Colonic mucosa (tissue), 4 donors: ENCODE measurements at places on chromosomes 5 and 9. TPM values are rescaled to one million over a fixed set of nuclear protein-coding genes. Genes with fewer than 3 reads are reported as not detected.

Gene PCDHB16
- 0.17 TPM for total RNA-seq

Gene C9orf78
- 38.7 TPM for total RNA-seq

Gene RACK1
- 1,403 TPM for total RNA-seq

DNA sequence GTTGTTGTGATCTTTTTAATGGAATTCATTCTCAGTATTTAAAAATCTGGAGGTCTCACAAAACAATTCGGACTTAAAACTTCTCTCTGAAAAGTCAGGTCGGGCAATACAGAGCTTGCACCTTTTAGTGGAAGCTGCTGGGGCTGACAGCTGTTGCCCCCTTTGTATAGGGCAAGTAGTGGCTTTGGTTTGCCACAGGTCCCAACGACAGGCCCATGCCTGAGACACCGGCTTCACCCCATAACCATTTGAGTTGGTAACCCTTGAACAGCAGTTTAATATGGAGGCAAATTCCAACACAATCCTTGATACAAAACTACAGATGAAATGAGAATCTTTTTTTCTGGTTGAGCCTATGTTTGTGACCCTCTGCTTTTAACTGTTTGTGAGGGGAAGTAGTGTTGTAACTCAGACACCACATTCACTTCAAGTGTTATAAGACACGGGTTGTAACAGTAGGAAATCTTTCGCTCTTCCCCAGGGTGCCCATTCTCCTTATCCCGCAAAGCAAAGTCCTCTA lies 752 bp upstream of the GLRX start:
- H3K27me3 ChIP-seq, result no peaks in the 10 kb centered on the region
- no peaks in the 10 kb centered on the region for H3K4me1 ChIP-seq
- peak overlapping the region; percentile 69 for H3K4me3 ChIP-seq

GRCh38 chr5:107204413-107204812 lies 466.3 kb downstream of the EFNA5 start:
- H3K27me3 ChIP-seq, result no peaks in the 10 kb centered on the region
- H3K4me1 ChIP-seq, result no peaks in the 10 kb centered on the region
- no peak overlapping the region for H3K4me3 ChIP-seq
- no peaks in the 10 kb centered on the region for H3K36me3 ChIP-seq

DNA sequence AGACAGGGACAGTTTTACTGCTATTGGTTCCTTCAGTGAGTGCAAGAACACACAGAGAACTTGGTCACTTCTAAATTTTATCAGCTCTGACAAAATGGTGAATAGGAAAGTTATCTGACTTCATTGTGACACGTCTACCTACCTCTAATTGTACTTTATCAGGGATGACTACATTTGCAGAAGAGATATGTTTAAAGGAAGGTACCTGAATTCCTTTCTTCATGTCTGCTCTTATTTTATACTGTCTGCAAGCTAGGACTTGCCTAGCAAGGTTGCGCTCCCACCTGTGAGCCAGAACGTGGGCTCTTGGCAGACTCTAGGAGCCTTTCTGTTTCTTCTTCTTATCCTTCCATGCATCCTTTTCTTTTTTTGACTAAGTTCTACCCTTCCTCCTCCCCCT lies 1.6 kb downstream of the SLC27A6 start:
- no peaks in the 10 kb centered on the region for H3K36me3 ChIP-seq
- H3K4me3 ChIP-seq, result no peak overlapping the region
- no peaks in the 10 kb centered on the region for H3K27me3 ChIP-seq
- H3K4me1 ChIP-seq, result no peaks in the 10 kb centered on the region

DNA sequence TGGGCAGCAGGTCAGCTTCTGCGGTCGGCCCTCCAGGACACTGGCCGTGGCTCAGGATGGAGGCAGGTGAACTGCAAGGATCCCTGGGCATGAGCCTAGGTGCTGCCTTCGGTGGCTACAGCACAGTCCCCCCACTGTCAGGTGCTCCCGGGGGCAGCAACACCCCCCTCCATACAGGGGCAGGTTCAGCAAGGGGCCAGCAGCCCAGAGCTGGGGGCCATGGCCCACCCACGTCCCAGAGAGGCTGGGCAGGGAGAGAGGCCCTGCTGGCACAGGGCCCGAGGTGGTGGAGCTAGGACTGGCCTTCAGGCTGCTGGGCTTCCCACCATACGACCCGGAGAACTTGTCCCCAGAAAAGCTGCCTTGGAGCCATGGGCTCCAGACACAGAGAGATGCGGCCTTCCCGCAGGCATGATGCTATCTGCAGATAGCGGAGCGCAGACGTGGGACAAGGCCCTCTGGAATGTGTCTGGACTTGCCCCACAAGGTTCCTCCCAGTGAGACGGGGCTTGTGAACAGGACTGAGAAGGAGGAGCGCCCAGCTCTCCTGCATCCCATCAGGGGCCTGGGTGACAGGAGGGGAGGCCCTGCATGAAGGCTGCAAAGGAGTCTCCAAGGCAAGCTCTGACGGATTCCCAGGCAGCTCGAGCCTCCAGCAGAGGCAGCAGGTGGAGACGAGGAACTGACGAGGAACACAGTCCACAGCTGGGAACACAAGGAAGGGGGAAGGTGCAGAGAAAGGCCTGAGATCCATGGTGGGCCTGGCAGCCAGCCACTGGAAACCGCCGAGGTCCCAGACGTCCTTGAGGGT lies 111.1 kb downstream of the VAV2 start:
- no peaks in the 10 kb centered on the region for H3K27me3 ChIP-seq
- H3K36me3 ChIP-seq, result no peaks in the 10 kb centered on the region
- H3K27ac ChIP-seq, result no peak overlapping the region
- H3K4me3 ChIP-seq, result no peak overlapping the region
- no peaks in the 10 kb centered on the region for H3K4me1 ChIP-seq
- DNase-seq, result no peak

DNA sequence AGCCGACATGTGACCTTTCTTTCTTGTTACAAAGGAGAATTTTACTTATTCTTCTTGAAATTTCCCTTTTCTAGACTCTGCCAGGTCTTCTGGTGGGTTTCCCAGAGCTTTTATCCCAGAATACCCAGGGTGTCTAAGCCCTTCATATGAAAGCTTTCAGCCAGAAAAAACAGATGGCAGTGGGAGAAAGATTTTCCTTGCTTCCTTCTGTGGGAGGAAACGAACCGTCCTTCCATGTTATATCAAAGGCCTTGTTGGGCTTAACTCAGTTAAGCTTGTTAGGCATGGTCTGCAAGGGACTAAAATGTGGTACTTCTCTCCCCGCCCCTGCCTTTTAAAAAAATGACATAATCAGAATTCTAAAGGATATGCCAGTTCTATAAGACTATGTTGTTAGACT lies 47.5 kb downstream of the SPATA31D1 start:
- no peak overlapping the region for H3K4me3 ChIP-seq
- no peak overlapping the region for H3K27ac ChIP-seq
- H3K4me1 ChIP-seq, result no peaks in the 10 kb centered on the region
- no peaks in the 10 kb centered on the region for H3K36me3 ChIP-seq
- H3K27me3 ChIP-seq, result no peaks in the 10 kb centered on the region

DNA sequence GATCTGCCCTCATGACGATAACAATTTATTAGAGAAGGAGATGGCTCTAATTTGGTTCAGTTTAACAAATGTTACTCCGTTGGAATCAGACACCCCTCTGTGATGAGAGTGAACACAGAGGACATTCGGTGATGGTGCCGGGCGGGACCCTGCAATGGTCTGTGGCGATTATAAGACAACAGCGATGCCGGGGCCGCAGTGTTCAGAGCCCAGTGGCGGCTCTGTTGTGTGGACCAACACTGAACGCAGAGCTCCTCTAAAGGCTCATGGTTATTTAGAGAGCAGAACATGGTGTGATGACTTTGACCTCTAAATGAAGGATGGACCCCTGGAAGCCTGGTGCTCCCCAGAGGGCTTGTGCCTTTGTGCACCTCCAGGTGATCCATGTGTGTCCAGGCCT lies 21.2 kb downstream of the UBE2QL1 start:
- no peaks in the 10 kb centered on the region for H3K27me3 ChIP-seq
- no peak overlapping the region for H3K27ac ChIP-seq
- H3K4me1 ChIP-seq, result no peaks in the 10 kb centered on the region

DNA sequence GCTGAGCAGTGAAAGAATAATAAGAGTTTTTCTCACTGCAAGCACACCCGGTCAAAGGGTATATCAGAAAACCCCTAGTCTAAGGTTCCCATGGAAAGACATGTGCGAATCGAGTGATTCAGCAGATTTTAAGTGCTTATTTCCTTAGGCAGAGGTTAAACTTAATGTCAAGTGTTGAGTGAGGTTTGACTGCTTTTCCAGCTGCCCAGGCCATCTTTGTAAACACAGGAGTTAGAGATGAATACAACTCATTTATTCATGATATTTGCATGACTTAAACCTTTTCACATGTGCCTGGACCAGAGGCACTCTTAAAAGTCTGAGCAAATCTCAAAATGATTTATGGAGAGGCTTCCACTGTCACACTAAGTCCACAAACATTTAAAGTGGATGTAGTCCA lies 137.8 kb upstream of the RGMB start:
- no peak for DNase-seq
- H3K36me3 ChIP-seq, result no peaks in the 10 kb centered on the region
- no peak overlapping the region for H3K27ac ChIP-seq
- no peaks in the 10 kb centered on the region for H3K27me3 ChIP-seq

DNA sequence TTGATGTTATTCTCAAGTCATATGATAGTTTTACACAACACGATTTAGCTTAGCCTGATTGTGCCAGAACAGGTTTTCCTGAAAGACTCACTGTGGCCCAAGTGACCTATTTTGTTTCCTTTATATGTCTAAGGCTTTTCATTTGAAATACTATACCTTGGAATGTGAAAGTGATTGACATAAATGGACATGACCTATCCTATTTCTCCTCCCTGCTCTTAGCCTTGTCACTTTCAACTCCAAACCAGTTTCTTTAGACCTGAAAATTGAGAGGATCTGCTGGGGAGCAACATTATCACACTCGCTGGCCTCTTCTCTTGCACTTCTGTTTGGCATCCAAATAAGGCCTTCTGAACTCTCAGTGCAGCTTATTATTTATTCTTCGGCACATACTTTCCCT lies 496.8 kb downstream of the MAT2B start:
- no peak for DNase-seq
- H3K27me3 ChIP-seq, result no peaks in the 10 kb centered on the region
- H3K4me1 ChIP-seq, result no peaks in the 10 kb centered on the region
- H3K36me3 ChIP-seq, result no peaks in the 10 kb centered on the region
- H3K27ac ChIP-seq, result no peak overlapping the region
- H3K4me3 ChIP-seq, result no peak overlapping the region

- H3K36me3 ChIP-seq, result no peaks in the 10 kb centered on the region
- no peak overlapping the region for H3K27ac ChIP-seq
- DNase-seq, result no peak
- no peak overlapping the region for H3K4me3 ChIP-seq
- H3K27me3 ChIP-seq, result no peaks in the 10 kb centered on the region
Observed at GRCh38 chr9:123248630-123249029, 19.8 kb downstream of the STRBP start.

GRCh38 chr5:95081982-95082381 lies 202.9 kb downstream of the MCTP1 start:
- no peak for DNase-seq
- no peaks in the 10 kb centered on the region for H3K4me1 ChIP-seq
- no peaks in the 10 kb centered on the region for H3K27me3 ChIP-seq
- H3K4me3 ChIP-seq, result no peak overlapping the region

- H3K27me3 ChIP-seq, result no peaks in the 10 kb centered on the region
- H3K36me3 ChIP-seq, result no peaks in the 10 kb centered on the region
- no peaks in the 10 kb centered on the region for H3K4me1 ChIP-seq
- no peak overlapping the region for H3K4me3 ChIP-seq
- no peak overlapping the region for H3K27ac ChIP-seq
- DNase-seq, result no peak
Observed at GRCh38 chr9:73810585-73811215, 659.0 kb downstream of the ANXA1 start.

- no peaks in the 10 kb centered on the region for H3K27me3 ChIP-seq
- H3K4me1 ChIP-seq, result no peaks in the 10 kb centered on the region
- H3K27ac ChIP-seq, result no peak overlapping the region
- no peak overlapping the region for H3K4me3 ChIP-seq
- no peak for DNase-seq
Observed at GRCh38 chr9:27939186-27939585, 365.9 kb upstream of the C9orf72 start.

DNA sequence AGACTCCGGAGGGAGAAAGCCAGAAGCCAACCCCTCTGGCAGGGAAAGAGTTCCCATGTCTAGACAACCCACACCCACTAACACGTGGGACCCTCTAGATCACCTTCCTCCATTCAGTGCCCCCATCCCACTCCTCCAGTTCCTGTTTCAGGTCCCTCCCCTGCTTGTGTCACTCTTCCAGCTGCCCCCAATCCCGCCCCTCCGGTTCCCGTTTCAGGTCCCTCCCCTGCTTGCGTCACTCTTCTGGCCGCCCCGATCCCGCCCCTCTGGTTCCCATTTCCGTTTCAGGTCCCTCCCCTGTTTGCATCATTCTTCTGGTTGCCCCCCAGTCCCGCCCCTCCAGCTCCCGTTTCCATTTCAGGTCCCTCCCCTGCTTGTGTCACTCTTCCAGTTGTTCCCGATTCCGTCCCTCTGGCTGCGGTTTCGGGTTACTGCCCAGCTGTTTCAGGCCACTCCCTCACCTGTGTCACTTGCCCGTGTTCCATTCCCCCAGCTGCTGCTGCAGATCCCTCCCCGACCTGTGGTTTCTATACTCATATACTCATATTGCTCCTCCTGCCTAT lies 64.8 kb upstream of the RANBP6 start:
- DNase-seq, result peak; percentile 90
- no peaks in the 10 kb centered on the region for H3K27me3 ChIP-seq
- no peaks in the 10 kb centered on the region for H3K4me1 ChIP-seq
- no peaks in the 10 kb centered on the region for H3K36me3 ChIP-seq
- H3K4me3 ChIP-seq, result peak overlapping the region; percentile 26

DNA sequence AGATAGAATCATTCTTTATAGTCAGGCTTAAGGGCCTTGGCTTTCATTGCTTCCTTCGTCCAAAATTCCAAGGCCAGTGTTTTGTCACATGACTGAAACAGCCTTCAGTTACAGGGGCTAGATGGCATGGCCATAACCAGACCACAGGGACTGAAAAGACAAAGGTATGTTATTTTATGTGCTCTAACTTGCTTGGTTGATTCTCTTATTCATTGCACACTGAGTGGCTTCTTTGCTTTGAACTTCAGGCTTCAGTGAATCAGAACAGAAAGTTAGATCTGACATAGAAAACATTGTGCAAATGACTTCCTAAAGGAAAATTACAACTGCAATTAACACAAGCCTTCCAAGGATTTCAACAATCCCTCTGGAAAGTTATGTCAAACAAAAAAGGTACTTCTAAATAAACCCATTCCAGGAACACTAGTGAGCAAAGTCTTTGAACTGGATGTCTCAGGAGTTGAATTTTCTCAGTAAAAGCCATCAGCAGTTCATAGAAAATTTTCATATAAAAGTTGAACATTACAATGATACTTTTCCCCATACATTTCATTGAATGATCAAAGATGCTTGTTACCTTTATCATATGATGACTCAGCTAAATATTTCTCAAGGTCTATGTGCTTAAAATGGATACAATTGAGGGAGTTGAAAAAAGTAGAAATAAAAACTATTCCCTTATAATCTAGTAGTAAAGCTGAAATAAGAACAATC lies 355.3 kb downstream of the TMEM232 start:
- no peaks in the 10 kb centered on the region for H3K4me1 ChIP-seq
- no peaks in the 10 kb centered on the region for H3K27me3 ChIP-seq
- no peak for DNase-seq
- H3K27ac ChIP-seq, result no peak overlapping the region
- no peaks in the 10 kb centered on the region for H3K36me3 ChIP-seq
- H3K4me3 ChIP-seq, result no peak overlapping the region

GRCh38 chr5:56066931-56067450 lies 72.2 kb upstream of the IL6ST start:
- H3K4me3 ChIP-seq, result no peak overlapping the region
- no peaks in the 10 kb centered on the region for H3K27me3 ChIP-seq
- no peak overlapping the region for H3K27ac ChIP-seq
- DNase-seq, result no peak
- H3K36me3 ChIP-seq, result no peaks in the 10 kb centered on the region
